ENCODE measurements at places on chromosomes 2 and 18.

GRCh38 chr2:5699963-5700362 lies 7.8 kb downstream of the SOX11 start:
- no peak for DNase-seq

DNA sequence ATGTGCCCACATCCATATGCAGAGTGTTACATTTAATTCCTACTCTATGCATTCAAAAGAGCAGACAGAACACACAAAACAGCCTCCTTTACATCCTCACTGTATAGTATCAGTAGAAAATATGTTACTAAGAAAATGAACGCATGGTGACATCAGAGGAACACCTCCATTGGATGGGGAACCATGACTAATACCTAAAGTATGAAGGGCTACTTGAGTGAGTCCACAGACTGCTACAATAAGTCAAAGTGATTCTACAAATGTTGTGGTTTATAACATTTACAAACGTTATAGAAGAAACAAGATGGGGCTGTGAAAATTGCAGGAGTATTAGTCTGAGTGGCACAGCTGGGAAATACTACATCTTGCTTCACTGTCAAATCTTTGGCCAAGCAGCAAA lies 1830.9 kb upstream of the PIK3C3 start:
- no peak for DNase-seq

GRCh38 chr2:109193807-109194619 lies 65.0 kb downstream of the SH3RF3 start:
- no peak for DNase-seq

GRCh38 chr18:67731851-67732250 lies 215.3 kb upstream of the DSEL start:
- no peak for DNase-seq

- no peak for DNase-seq
Observed at GRCh38 chr2:20955277-20956026, 88.4 kb downstream of the APOB start.

DNA sequence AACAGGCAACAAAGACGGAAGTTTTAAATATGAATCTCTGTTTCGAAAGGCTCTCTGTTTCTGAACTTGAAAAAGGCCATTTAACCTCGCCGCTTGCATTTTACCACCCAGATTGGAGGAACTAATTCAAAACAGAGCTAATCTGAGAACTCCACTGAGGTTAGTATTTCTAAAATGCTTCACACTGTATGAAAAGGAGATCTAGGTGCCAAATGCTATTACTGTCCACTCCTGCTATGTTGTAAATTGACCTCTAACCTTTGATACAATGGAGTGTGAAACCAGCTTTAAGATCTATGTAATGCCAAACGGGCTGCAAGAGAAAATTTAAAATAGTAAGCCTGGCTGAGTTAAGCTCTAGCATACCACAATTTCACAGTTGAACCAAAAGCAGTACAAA lies 364.5 kb downstream of the IRS1 start:
- DNase-seq = no peak

- no peak for DNase-seq
Observed at GRCh38 chr2:101776172-101777043, 78.9 kb downstream of the MAP4K4 start.

GRCh38 chr2:214180686-214181085 lies 230.2 kb upstream of the VWC2L start:
- DNase-seq = no peak

DNA sequence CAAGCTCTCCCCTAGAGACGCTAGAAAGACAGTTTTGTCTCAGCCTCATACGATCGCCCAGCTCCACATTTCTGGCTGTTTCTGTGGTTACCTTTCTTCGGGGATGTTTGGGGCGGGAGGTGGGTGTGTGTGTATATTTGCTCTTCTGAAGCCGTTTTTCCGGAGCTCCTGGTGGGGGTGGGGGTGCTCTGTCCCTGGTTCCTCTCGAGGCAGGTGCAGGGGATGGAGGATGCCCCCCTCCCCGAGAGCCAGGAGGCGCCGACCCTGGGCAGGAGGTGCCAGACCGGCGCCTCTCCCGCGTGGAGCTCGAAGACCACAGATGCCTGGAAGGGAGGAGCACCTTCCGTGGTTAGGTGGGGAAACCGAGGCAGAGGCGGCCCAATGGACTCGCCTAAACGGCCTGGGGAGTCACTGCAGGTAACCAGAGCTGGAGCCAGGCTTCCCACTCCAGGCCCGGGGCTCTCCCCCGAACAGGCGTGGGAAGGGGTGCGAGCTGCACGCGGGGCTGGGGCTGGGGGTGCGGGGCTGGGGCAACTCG lies 694 bp upstream of the HPCAL1 start:
- no peak for DNase-seq

DNA sequence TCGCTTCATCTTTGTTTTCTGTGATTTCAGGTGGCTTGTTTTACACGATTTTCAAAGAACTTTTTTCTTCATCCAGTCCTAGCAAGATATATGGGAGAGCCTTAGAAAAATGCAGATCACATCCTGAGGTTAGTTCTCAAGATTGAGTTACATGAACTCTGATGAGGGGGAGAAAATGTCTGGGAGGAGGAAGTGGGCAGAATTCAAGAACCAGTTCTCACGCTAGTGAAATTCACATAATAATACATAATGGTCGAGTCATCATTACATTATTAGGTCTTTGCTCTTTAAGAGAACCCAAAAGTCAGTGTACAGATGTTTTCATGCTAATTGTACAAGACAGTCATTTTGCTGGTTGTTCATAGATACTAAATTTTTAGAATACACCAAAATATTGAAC lies 7.0 kb downstream of the TIMM21 start:
- no peak for DNase-seq

- DNase-seq = no peak
Observed at GRCh38 chr2:46672752-46673151, 193.4 kb downstream of the TMEM247 start.

DNA sequence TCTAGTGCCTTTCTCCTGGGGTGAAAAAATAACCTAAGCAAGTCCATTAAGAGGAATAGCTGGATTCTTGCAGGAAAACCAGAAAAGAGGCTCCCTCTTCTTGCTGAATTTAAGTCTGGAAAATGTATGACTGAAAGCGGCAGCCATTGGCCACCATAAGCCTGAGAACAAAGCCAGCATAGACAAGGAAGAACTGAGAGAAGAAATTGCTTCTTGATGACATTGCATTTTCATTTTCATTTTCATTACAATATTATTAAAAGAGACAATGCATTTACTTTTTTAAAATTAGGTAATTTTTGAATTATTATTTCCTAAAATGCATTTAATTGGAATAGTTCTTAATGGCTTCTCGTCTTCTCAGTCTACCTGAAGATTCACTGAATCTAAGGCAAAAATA lies 1157.5 kb upstream of the ZEB2 start:
- DNase-seq = no peak

GRCh38 chr2:73172963-73173362 lies 29.4 kb upstream of the NOTO start:
- DNase-seq = no peak

- DNase-seq = no peak
Observed at GRCh38 chr2:44351676-44352075, 9.6 kb downstream of the PREPL start.

DNA sequence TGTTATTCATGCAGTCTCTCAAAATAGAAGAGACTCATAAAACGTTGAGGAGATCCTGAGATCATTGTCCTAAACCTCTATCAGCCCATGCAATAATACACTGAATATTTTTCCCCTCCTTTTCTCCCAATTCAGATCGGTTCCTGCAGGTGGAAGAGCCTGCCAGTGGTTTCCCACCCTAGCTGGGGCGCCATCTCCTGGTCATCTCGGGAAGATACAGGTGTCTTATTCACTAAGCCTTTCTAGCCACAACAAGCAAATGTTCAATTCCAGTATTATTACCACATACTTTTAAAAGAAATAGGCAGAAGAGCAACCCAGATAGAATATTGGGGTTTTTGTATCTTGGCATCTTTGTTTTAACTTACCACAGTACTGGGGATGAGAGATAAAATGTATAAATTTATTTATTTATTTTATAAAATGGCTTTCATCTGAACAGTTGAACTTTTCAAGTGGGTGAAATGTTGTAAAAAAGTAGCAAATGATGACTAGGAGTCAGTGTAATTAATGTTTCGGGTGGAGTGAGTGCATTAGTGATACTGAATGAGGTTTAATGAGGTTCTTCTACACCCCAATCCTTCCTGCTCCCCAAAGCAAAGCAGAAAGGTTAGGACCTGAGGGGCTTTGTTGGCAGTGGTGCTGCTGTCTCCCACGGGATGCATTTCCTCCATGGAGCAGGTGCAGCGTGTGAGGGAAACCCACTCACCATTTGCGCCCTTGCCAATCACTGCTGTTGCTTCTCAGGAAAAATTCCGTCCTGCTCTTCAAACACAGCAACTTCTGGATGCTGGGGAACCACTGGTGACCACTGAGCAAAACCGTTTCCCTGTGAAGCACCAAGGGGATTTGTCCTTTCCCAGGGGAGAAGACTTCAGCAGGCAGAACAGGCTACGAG lies 147.1 kb upstream of the FHL2 start:
- no peak for DNase-seq

DNA sequence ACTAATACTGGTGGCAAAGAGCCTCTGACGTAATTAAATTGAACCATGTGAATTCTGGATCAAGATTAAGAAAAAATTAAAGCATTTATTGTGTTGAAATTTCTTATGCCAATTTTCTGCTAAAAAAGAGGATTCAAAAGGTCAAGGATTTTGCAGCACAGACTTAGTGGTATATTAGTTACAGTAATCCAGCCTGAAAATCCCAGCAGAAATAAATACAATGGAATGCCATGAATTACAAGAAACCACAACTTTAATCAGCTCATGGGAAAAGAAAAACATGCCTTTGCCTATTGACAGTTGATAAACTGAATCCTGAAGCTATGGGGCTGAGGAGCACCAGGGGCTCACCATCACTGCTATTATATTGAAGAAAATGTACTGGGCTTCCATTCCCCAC lies 114.8 kb upstream of the SATB2 start:
- DNase-seq = no peak

GRCh38 chr2:194765723-194766122 lies 891.3 kb upstream of the SLC39A10 start:
- DNase-seq = no peak

- no peak for DNase-seq
Observed at GRCh38 chr2:200379481-200380090, 73.1 kb downstream of the SPATS2L start.

- no peak for DNase-seq
Observed at GRCh38 chr2:28119631-28120030, 229.1 kb downstream of the BABAM2 start.

DNA sequence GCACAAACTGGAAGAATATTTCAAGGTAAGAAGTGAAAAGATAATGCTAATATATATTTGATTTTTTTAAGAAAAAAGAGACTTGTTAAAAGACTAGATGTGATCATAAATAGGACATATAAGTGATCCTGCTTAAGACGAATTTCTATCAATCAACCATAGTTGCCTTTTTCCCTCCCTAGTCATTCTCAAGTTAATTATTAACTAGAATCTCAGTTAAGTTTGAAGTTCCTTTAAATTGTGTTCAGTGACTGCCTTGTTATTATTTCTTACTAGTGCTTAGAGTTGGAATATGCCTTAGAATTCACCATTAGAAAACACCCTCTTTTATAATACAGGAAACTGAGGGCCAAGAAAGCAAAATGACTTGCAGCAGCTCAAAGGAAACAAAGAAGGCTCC lies 141.5 kb upstream of the SP5 start:
- no peak for DNase-seq

GRCh38 chr18:11502368-11502767 lies 107.0 kb upstream of the SLC35G4 start:
- DNase-seq = no peak

DNA sequence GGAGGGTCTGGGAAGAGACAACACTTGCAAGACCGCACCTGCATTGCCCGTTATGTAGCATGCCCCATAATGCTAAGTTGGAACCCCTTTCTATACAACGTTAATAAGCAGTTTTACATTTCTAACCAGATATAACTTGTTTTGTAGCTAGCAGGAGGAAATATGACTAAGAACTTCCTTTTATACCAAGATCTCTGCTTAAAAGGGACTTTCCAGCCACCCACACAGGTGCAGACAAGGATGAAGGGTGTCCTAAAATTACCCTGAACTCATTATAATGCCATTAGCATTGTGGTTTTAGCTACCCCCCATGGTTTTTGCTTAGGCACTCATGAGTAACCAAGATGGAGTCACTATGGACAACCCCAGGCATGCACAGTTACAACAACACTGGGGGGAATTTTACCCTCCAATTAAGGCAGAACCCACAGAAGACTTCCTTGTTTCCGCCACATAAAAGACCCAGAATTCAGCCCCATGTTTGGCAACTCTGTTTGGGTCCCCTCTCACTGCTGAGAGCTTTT lies 362.8 kb downstream of the CBLN2 start:
- DNase-seq = no peak

DNA sequence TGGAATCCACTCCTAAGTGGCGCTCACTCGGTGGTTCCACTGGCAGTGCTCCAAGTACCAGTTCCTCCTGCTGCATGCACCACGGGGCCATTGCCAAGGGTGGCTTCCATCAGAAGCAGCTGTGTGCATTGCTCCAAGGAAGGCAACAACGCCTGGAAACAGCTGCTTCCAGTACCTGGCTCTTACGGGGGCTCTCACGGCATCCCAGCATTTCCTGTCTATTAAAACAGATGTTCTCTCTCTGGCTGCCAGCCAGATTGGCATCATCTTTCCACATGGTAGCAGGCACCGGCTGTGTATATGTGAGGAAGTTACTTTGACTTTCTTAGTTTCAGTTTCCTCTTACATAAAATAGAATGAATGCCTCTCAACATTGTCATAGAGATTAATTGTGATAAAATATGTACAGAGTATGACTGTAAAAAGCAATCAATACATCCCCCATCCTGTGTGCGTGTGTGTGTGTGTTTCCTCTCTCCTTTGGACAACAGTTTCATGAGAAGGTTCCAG lies 84.9 kb downstream of the CMPK2 start:
- DNase-seq = no peak

DNA sequence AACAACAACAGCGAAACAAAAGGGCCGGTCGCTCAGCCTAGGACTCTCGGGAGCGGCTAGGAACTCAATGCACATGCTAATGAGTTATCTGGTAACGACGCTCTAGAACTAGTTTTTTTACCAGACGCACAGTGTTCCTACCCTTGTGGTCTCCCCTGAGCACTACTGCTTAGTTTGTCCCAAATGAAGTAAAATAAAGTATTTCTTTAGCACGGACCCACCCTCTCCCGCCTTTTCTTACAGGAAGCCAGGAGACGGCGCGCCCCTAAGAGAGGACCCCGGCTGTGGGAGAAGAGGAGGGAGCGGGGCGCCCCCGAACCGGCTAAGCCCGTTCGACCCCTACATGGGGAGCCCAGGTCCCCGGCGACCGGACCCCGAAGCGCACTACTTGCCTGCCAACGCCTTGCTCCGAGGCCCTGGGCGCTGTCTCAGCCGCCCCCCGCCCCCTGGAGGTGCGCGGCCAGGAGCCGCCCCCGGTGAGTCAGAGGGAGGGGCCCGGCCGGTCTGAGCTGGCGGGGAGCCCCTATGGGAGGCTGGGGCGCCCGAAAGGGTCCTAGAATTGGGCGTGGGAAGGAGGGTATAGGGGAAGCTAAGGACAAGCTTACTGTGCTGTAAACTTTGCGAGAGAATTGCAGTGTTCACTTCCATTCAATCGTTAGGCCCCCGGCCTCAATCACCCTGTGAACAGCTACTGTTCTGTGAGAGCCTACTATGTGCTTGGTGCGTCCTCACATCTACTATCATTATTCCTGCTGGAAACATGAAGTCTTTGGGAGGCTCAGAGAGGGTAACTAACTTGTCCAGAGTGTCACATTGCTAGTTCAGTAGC lies 3.6 kb upstream of the CAPG start:
- no peak for DNase-seq
